ENCODE measurements at places on chromosomes 16 and 17.

- DNase-seq: no peak
These were observed 868 bp downstream of the FAM20A start for GRCh38 chr17:68600067-68600930.

- DNase-seq: no peak
These were observed 40.2 kb downstream of the CPPED1 start for GRCh38 chr16:12763517-12763916.

DNA sequence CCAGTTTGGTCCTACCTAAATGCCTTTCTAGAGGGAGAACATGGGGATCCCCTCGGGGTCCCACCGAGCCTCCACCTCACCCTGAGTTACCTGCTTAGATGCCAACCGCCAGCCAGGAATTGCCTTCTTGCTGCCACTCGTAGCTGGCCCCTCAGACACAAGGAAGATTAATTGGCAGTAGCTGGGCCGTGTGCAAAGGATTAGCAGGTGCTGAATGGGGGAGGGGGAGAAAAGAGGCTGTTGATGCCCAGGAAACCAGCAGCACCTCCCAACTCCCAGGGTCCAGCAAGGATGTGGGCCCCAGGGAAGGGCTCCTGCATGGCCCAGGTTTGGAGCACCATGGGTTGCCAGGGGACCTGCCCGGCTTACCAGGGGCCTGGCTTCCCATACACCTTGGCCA lies at the start of gene CNGB1:
Gene CNGB1 (minus strand): TSS at position 159 of the 400 bp plus-strand sequence. CDS start 3,842 bp downstream, outside the sequence.
- DNase-seq: no peak

DNA sequence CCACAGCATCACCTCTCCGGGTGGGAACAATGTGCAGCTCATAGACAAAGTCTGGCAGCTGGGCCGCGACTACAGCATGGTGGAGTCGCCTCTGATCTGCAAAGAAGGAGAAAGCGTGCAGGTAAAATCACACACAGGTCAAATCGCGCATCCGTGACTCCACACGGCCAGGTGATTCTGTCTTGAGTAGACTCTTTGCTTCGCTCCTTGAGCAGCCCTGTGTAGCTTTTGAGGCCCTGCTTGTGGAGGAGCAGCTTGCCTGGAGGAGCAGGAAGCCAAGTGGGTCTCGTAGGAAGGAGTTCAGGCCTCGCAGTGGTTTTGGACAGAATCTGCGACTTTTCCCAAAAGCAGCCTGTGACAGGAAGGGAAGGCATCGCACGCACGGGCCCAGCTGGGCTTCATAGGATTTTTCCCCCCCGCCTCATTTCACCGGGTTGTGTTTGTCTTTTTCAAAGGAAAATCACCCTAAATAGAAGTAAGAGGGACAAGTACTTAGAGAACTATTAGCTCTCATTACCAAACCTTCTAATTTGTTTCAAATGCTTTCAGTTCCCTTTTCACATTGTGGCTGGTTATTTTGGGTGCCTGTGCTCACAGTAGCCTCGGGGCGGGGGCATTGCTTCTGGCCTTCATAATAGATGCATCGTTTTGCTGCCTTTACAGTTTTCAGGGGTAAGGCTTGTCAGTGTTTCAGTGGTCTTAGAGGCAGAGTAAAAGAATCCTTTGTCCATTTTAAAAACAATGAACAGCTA lies 71.5 kb downstream of the SEC14L1 start:
- DNase-seq: no peak

GRCh38 chr17:35766903-35767510 lies 6.3 kb downstream of the C17orf50 start:
- no peak for DNase-seq

DNA sequence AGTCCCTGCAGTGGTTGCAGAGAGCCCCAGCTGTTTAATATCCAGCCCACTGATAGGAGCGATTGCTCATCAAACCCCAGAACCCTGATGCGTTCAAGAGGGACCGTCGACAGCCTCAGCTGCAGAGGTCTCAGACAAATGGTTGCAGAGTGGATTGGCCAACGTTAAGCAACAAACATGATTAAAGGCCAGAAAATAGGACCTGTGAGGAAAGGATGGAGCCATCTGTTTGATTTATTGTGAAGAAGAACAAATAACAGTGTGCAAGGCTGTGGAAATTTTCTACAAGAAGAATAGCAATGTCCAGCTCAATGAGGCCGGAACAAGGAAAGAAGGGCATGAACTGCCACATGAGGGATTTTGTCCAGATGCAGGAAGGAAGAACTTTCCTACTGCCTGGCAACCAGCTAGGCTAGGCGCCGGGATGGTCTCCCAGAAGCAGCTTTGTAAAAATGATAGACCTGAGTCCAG lies 138.4 kb upstream of the DNAH9 start:
- DNase-seq: no peak

GRCh38 chr17:2865228-2865627 lies 69.0 kb downstream of the RAP1GAP2 start:
- DNase-seq: no peak

- no peak for DNase-seq
These were observed 32.2 kb downstream of the SPOP start for GRCh38 chr17:49645654-49646053.

DNA sequence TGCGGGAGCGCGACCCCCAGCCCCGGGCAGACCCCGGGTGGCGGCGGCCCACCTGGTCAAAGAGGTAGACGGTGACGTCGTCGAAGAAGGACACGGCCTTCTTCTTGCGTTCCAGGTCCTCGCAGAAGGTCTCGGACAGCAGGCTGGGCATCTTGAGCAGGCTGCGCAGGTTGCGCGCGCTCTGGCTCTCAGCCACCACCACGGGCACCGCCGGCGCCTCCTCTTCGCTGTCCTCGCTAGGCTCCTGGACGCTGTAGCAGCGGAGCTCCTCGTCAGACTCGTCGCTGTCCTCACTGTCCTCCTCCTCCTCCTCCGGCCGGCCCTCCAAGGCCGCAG lies 45.2 kb upstream of the PVALEF start:
- no peak for DNase-seq

DNA sequence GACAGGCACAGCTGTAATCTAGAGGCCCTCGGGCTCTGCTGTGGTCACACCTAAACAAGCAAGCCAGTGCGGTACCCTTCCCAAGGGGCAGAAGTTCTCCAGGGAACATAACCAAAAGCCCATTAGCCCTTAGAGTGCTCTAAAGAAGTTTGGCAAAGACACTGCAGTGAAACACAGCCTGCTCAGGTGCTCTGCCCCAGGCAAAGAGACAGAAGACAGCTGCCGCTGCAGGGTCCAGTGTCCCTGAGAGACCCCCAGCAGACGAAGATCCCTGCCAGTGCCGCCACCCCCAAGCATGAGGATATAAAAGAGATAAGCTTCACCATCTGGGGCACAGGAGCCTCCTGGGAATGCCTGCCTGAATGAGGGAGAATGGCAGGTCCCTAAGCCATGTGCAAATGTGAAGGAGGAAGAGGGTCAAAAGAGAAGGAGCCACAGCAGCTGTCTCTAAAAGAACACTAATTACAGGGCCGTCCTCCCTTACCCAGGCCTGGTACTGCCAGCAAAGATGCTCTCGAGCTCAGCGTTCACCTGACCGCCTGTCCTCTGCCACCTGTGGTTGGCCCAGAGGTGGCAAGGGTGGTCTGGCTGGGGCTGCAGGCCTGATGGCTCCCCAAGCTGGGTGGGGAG lies 29.7 kb downstream of the CUEDC1 start:
- DNase-seq: no peak

- DNase-seq: no peak
These were observed 112.9 kb upstream of the ZKSCAN2 start for GRCh38 chr16:25370541-25370940.

- DNase-seq: peak; percentile 60
These were observed 33.3 kb downstream of the JPH3 start for GRCh38 chr16:87635541-87636049.

GRCh38 chr16:46850619-46851555 lies 19.9 kb upstream of the C16orf87 start:
- DNase-seq: no peak

DNA sequence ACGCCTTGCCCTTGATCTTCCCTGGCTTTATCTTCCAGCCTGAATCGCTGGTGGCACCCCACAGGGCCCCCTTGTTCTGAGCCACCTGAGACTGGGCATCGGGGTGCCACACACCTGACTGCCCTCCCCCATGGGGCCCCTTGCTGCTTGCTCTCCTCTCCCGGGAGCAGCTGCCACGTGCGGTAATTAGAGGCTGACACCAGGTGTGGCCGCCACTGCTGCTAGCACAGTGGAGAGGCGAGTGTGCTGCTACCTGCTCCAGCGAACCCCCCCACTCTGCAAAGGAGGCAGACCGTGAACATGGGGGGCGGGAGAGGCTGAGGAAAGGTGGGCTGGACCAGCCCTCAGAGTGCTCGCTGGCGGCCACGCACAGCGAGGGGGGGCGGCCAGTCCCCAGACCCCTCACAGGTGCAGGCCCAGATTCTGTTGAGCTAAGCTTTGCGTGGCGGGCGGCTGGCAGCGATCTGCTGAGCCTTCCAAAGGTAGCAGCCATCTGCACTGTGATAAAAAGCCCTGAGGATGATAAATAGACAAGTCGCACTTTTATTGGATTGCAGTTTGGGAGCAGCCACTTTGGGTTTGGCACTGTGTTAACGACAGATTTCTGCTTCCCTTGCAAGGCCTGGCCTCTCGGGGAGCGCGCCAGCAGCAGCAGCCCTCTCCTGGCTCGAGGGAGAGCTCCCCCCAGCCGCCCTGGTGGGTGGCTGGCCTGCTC lies 167.9 kb upstream of the GSE1 start:
- no peak for DNase-seq

- DNase-seq: no peak
These were observed 1.6 kb downstream of the RIPOR1 start for GRCh38 chr16:67530013-67530939.

DNA sequence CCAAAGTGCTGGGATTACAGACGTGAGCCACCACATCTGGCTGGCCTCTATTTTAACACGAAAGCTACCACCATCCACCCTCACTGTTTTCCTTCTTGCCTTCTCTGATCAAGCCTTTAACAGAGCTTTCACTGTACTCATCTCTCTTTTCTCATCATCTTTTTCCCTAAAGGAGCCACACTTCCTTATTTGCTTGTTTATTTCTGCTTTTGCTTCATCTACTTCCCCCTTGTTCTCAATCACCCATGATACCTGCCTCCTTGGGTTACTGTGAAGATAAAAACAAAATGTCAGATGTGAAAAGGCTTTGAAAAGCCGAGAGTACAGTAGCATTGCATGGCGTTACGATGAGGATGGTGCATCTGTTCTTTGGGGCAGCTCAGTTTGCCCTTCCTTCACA lies 79.9 kb downstream of the ZNF18 start:
- DNase-seq: no peak

GRCh38 chr17:16917671-16918394 lies 54.1 kb downstream of the TNFRSF13B start:
- no peak for DNase-seq

GRCh38 chr17:1104222-1104621 lies 75.6 kb downstream of the ABR start:
- DNase-seq: no peak

DNA sequence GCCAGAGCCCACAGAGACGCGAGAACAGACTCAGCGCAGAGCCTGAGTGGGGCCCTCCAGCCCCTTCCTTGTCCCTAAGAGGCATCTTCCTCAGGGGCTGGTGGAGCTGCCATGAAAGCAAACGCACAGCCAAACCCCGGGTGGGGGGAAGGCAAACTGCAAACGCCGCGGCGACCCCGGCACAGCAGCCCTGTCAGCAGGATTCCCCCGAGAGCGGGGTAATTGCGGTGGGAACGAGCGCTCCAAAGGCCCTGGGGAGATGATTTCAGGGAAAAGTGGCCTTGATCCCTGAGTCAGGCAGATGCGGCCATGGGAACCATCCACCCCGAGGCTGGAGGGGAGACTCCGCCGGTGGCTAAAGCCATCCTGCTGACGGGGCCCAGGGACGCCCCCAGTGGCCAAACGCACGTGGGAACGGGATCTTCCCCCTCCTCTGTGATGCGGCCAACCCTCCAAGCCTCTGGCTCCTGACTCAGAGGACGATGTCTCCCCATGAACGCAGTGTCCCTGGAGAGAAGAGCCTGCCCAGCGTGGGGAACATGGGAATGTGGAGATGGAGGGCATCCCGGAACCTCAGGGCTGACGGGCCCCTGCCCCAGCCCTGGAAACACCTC lies 25.1 kb downstream of the SLC7A5 start:
- DNase-seq: no peak

GRCh38 chr17:58756246-58757161 lies 850 bp downstream of the PPM1E start:
- DNase-seq: no peak

DNA sequence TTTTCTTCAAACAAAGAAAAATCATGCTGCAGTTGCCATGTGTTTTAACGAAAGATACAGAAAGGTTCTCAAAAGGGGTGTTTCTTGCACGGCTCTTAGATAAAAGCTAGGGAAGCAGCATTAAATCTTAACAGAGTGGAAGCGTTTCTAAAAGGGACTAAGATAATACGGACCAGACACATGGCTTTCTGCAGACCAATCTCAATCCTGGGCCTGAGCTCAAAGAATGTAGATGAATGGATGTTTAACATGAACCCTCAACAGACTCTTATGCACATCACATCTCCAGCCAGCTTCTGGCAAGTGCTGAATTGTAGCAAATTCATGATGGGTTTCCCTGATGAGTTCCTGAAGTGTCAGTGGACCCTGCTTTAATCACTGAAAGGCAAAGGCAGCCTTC lies 80.2 kb upstream of the COX10 start:
- no peak for DNase-seq

DNA sequence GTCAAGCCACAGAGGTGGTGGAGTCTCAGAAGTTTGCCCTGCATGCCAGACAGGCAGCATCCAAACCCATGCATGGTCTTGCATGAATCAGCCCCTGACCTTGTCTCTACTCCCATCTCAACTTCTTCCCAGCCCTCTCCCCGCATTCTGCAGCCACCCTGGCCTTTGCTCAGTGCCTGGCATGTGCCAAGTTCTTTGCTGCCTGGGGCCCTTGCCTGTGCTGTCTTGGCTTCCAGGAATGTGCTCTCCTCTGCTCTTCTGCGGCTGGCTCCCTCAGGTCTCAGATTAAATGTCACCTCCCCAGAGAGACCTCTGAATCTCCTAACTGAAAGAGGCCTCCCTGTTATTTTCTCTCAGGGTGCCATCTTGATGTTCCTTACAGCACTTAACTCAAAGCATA lies 17.6 kb downstream of the DRC3 start:
- DNase-seq: no peak
